Activated naive CD4-positive, alpha-beta T cell (primary cell): ENCODE measurements at places on chromosomes 16 and 17.

DNA sequence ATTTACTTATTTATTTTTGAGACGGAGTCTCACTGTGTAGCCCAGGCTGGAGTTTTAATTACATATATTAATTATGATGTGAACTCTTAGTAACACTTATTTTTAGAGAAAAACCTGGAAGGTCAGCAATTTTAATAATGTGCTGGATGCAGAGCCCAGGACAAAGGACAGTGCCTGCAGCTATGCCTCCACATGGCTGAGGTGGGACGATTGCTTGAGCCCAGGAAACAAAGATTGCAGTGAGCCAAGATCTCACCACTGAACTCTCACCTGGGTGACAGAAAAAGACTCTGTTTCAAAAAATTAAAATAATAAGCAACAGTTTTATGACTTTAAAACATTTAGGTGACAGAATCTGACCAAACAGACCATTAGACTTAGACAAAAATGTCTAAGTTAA lies 11.0 kb upstream of the CARD14 start:
- DNase-seq, result no peak

GRCh38 chr16:75062976-75063346 lies 53.6 kb downstream of the LDHD start:
- DNase-seq, result no peak

DNA sequence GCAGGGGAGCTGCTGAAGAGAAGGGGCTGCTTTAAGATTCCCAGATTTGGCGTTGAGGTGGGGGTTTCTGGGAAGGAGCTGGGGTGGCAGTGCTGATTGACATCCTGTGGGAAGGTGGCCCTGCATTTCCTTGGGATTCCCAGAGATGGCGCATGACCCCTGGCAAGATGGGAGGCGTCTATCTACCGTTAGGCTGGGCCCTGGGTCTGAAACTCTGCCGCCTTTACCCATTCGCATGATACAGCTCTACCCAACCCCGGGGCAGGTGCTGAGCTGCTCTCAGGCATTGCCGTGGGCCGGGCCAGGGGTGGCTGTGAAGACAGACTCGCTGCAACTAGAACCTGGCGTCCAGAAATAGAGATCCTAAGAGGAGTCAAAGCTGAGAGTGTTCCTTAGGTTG lies 9.9 kb upstream of the MVD start:
- no peak for DNase-seq

GRCh38 chr16:84036982-84037425 lies 5.6 kb downstream of the SLC38A8 start:
- DNase-seq, result no peak

- DNase-seq, result no peak
Measured at GRCh38 chr17:78344666-78345065, 15.2 kb downstream of the SOCS3 start.

- DNase-seq, result no peak
Measured at GRCh38 chr17:33469911-33470310, 176.8 kb upstream of the ASIC2 start.
